ENCODE measurements at places on chromosomes 7 and 10.

- no peak for DNase-seq
Observed at GRCh38 chr7:157961731-157962457, 625.1 kb downstream of the DNAJB6 start.

GRCh38 chr7:50166997-50167965 lies 74.2 kb upstream of the ZPBP start:
- DNase-seq, result no peak

DNA sequence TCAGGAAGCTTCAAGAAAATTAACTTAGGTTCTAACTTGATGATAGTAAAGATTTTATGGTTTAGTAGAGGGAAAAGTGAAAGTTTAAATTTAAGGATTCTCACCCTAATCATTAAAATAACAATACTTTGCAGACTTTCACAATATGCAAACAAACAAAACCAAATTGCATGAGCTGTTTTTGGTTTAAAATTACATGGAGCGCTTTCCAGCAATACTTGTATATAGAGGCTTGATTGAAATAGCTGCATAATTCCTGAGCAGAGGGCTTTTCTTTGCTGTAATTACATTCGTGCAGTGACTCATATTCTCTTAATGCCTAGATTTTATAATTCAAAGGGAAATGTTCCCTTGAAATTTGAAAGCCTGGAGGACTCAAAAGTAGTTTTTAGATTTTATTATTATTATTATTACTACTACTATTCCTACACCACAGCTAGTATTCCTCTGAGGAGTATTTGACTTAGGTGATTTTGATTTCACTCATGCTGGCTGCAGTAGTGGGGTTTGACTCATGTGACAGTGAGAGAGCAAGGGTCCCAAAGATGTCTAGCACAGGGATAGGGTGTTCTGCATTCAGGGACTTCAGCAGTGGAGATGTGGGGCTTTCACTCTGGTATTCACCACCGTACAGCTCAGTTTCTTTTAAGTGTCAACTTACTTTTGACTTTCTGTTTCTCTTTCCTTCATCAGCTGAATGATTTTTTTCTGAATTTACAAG lies 138.1 kb downstream of the ADAM22 start:
- no peak for DNase-seq

GRCh38 chr10:78595269-78595619 lies 473.5 kb upstream of the ZMIZ1 start:
- no peak for DNase-seq

DNA sequence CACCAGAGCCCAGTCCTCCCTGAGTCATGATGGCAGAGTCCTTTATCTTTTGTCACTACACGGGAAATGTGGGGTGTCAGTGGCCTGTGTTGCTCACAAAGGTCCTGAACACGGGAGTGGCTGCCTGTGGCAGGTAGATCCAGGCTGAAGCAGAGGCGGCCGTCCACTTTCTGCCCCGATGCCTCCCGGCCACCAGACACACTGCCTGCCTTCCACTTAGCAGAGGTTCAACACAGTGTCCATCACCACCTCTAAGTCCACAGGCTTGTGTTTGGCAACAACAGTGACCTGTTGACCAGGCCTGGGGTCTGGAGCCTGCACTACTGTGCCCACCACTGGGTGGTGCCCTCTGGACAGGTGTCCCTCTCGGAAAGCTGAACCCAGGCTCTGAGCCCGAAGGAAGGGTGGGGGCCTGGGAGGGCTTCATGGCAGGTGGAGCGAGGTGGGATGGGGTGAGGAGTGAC lies 49.9 kb upstream of the CAMK2B start:
- DNase-seq, result no peak

GRCh38 chr7:10648289-10648688 lies 325.4 kb upstream of the PHF14 start:
- no peak for DNase-seq

GRCh38 chr7:87671-88070 lies 104.7 kb upstream of the FAM20C start:
- DNase-seq, result no peak

DNA sequence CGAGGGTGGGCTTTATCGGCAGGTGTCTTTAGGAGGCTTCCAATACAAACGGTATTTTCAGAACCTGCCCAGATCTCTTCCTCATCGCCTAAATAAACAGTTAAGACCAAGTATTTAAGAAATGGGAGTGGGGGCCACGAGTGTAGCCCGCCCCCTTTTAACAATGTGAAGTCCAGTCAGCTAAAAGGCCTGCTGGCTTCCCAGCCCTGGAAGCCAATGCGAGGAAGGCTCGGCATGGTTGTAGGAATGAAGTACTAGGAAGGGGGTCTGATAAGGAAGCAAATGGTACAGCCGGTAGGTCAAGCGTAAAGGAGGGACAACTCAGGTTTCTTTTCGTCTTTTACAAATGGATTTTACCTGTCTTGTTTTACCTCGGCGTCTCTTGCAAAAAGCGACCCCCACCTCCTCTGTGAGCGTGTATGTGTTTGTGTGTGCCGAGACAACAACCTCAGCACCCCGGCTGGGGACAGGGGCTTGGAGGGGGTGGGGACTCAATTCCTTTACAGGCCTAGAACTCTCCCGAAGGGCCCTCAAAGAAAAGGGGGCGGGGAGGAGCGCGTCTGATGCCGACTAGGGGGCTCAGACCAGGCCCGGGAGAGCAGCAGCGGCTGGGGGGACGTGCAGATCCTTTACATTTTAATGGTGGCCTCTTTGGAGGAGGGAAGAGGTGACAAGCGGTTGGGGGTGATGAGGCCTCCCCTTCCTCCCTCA lies 147.6 kb downstream of the GPR85 start:
- peak; percentile 5 for DNase-seq

DNA sequence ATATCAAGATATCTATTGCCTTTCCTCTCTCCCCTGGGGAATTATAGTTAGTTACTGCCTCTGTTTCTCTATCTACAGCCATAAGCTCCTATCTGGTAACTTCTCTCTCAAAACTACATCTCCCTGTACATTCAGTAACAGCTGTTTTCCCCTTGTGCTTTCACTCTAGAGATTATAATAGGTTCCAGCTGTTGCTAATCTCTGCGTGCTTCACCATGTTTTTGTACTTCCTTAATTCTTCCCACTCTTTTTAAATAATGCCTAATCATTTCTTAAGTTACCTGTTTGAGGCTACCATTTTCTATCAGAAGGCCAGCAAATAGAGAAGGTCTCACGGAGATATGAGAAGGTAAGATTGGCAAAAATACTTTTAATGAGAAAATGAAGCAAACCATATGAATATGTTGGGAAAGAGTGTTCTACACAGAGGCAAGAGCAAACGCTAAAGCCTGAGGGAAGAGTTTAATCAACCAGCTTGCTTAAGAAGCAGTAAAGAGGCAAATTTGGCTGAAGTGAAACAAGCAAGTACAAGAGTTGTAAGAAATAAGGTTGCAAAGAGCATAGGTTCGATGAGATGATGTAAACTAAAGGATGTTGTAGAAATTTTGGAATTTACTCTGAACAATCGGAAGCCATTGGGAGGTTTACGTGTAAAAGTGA lies 101.9 kb upstream of the HGF start:
- DNase-seq, result no peak

DNA sequence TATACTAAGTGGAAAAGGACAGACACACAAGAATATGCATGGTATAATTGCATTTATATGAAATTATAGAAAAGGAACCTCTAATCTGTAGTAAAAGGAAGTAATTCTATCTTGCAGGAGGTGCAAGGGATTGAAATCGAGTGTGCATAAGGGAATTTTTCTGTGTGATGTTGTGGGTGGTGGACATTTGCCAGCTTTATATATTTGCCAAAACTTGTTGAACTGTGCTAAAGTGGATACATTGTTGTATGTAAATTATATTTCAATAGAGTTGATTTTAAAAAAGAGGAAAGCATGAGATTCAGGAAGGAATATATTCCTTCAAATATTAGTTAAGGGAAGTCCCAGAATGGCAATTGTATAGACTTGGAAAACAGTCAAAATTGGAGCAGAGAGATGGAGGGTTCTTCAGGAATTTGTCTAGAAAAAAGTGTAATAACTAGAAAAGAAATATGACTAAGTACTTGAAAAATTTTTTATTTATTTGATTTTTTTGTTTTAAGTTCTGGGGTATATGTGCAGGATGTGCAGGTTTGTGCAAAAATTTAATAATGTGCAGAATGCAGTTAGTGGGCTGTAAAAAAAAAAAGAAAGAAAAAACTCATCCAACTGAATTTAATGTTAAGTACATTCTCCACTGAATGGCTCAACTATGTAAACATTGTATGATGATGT lies 96.1 kb downstream of the ARL4A start:
- no peak for DNase-seq

DNA sequence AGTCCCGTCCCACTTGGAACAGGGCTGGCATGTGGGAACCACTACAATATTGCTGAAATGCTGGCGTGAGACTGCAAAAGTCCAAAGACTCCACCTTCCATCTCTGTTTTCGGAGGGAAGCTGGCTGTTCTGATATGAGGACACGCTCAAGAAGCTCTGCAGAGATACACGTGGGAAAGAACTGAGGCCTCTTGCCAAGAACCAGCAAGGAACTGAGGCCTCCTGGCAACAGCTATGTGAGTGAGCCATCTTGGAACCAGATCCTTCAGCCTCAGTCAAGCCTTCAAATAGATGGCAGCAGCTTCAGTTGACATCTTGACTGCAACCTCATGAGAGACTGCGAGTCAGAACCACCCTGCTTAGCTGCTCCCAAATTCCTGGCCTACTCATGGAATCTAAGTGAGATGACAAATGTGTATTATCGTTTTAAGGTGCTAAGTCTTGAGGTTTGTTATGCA lies 30.8 kb downstream of the SGMS1 start:
- DNase-seq, result no peak

DNA sequence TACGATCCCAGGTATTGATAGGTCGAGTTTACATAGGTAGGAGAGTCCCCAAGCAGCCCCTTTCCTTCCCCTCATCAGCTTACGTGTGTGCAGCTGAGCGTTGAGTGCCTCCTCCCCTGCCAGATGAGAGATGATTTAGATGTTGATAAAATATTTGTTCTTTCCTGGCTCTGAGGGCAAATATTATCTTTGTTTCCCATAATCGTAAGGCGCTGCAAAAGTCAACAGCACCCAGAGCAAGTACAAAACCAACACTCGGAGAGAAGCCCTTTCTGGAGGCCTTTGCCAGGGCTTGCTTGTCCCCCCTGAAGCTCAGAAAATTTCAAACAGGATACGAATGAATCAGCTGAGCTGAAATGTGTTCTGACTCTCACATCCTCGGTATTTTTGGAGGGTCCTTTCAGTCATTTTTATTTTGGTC lies 683.2 kb downstream of the LRMDA start:
- DNase-seq, result no peak

GRCh38 chr10:71601273-71601672 lies 118.3 kb downstream of the C10orf105 start:
- DNase-seq, result no peak
